ENCODE measurements at places on chromosomes 4 and X. TPM values are rescaled to one million over a fixed set of nuclear protein-coding genes. Genes with fewer than 3 reads are reported as not detected.

Gene DCAF12L1
- not detected for total RNA-seq

Gene CFAP299
- total RNA-seq: not detected

Gene PDGFRA
- not detected for total RNA-seq

Gene JADE3
- 0.51 TPM for total RNA-seq

Gene UGT2B11
- total RNA-seq: not detected

Gene HSFX3
- not detected for total RNA-seq

Gene MORC4
- total RNA-seq: 8.2 TPM

Gene HERC6
- 3.0 TPM for total RNA-seq

Gene PDHA1
- total RNA-seq: 259 TPM

Gene ARAP2
- 31.0 TPM for total RNA-seq

Gene CFI
- not detected for total RNA-seq

Gene FHDC1
- 0.05 TPM for total RNA-seq

Gene SRPK3
- total RNA-seq: 0.09 TPM

Gene CPLX1
- not detected for total RNA-seq

- H3K36me3 ChIP-seq: peaks cover 8% of the 10 kb centered on the region
- no peaks in the 10 kb centered on the region for H3K27me3 ChIP-seq
Measured at GRCh38 chr4:128295255-128295654, 7.6 kb upstream of the PGRMC2 start.

GRCh38 chrX:41895826-41896225 is 27.5 kb downstream of the CASK start:
- no peak overlapping the region for H3K27ac ChIP-seq
- H3K4me1 ChIP-seq: no peaks in the 10 kb centered on the region
- no peak overlapping the region for H3K4me3 ChIP-seq

DNA sequence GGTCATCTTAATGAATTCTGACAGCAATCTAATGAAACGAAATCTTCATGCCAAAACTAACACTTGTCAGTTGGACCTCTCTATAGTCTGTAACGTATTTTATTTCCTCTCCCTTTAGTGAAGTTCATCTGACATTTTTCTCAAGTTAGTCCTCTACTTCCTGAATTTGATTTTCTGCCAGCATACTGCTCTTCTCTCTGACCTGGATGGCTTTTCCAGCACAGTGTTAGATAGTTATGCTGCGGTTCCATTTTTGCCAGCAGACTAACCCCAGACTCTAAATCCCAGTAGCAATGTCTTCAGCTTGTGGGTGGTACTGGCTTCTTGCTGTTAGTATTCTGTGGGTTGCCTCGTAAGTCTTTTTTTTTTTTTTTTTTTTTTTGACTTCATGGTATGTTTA is 146.7 kb upstream of the VEGFC start:
- H3K36me3 ChIP-seq: no peaks in the 10 kb centered on the region
- H3K27me3 ChIP-seq: no peaks in the 10 kb centered on the region
- no peak overlapping the region for H3K4me3 ChIP-seq
- H3K27ac ChIP-seq: no peak overlapping the region

DNA sequence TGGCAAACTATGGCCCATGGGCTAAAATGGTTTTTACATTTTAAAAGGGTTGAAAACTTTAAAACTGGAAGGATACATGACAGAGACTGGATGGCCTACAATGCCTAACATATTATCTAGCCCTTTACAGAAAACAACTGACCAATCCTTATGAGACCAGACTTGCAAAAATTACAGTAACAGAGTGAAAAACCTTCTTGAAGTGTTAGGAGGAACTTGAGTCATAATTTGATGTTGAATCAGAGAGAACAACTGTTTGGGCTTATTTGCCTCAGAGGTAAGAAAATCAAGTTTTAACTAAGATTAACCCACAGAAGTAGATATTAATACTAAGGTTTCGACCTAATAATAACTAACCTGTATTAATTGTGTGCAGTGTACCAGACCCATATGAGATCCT is 12.4 kb upstream of the NAP1L5 start:
- no peak overlapping the region for H3K4me3 ChIP-seq
- no peak overlapping the region for H3K27ac ChIP-seq
- H3K27me3 ChIP-seq: no peaks in the 10 kb centered on the region
- peaks cover 2% of the 10 kb centered on the region for H3K4me1 ChIP-seq

DNA sequence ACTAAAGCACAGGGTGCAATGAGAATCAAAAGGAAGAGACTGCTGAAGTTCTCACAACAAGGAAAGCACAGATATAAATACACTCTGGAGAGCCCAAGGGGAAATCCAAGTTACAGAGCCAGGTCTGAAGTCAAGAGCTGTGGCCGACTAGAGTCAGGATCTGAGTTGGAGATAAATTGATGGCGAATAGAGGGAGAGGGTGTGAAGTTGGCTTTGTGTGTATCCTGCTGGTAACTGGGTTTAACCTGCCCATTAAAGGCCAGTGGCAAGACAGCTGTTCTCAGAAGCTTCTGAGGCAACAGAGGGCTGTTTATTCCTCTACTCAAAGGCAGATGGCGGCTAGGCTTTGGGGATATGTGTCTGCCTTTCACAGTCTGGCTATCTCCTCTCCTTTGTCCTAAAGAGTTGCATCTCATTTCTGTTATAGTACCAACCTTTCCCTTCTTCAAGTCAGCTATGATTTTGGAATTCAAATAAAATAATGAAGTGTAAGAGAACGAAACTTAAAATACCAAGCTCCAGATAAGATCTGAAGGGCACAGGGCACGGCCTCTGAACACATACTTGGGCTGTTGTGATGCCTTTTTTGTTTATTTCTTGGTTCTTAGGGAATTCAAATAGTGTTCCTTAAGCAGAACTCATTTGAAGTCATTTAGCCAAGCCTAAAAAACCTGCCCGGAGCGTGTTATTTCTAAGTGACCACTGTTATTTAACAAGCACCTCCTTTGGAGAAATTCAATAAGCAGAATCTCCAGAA is 142.1 kb downstream of the APBB2 start:
- H3K4me1 ChIP-seq: no peaks in the 10 kb centered on the region
- H3K27me3 ChIP-seq: peaks cover 3% of the 10 kb centered on the region
- no peaks in the 10 kb centered on the region for H3K36me3 ChIP-seq
- DNase-seq: no peak

DNA sequence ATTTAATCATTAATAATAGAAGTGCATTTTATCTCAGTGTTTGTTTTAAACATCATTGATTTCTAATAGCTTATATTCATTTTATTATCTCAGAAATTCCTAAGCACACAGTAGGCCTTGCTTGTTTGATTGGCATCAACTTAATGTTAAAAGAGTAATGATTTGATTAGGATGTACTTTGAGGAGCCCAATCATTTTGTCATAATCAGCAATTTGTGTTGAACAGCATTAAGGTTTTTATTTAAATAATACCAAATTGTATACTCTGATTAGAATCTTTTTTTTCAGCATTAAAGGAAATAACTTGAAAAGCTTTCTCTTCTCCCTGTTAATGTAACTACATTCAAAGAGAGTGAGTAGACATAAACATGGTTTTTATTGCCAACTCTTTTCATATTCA is 2262.0 kb upstream of the TENM3 start:
- H3K36me3 ChIP-seq: no peaks in the 10 kb centered on the region
- H3K27ac ChIP-seq: no peak overlapping the region
- no peaks in the 10 kb centered on the region for H3K27me3 ChIP-seq
- H3K4me1 ChIP-seq: no peaks in the 10 kb centered on the region

- no peaks in the 10 kb centered on the region for H3K36me3 ChIP-seq
- H3K27me3 ChIP-seq: no peaks in the 10 kb centered on the region
- H3K27ac ChIP-seq: no peak overlapping the region
- no peak for DNase-seq
- H3K4me1 ChIP-seq: no peaks in the 10 kb centered on the region
Measured at GRCh38 chr4:189845145-189845846, 95.4 kb upstream of the FRG1 start.

GRCh38 chrX:132001127-132001526 is 22.0 kb upstream of the STK26 start:
- peak overlapping the region; percentile 16 for H3K27ac ChIP-seq
- peak; percentile 43 for DNase-seq
- H3K36me3 ChIP-seq: no peaks in the 10 kb centered on the region
- H3K4me1 ChIP-seq: peaks cover 26% of the 10 kb centered on the region

DNA sequence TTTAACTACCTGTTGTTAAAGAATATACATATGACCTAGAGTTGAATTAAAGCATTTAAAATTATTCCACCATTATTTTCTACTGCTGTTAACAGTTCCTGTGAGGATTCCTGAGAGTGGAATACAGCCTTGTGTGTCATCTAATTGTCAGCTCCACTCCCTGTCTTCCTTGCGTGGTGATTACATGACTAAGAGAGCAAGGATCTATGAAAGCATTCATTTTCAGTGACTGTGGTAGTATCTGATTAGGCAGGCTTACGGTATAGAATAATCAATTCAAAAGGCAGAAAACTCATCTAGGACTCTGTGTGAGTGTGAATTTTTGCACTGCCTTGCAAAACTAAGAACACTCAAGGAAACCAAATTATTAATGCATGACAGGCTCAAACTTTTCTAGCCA is 577.8 kb downstream of the SH3BGRL start:
- no peaks in the 10 kb centered on the region for H3K36me3 ChIP-seq
- no peaks in the 10 kb centered on the region for H3K27me3 ChIP-seq
- no peaks in the 10 kb centered on the region for H3K4me1 ChIP-seq
- no peak overlapping the region for H3K4me3 ChIP-seq

- H3K27me3 ChIP-seq: no peaks in the 10 kb centered on the region
- peaks cover 14% of the 10 kb centered on the region for H3K36me3 ChIP-seq
Measured at GRCh38 chr4:48375651-48376304, 34.4 kb downstream of the SLAIN2 start.

GRCh38 chr4:68581383-68582338 is 5.5 kb upstream of the UGT2B17 start:
- no peak overlapping the region for H3K4me3 ChIP-seq
- peaks cover 1% of the 10 kb centered on the region for H3K27me3 ChIP-seq
- H3K36me3 ChIP-seq: no peaks in the 10 kb centered on the region
- H3K27ac ChIP-seq: no peak overlapping the region

GRCh38 chr4:86947501-86948120 is 12.8 kb downstream of the AFF1 start:
- H3K4me1 ChIP-seq: peaks cover 36% of the 10 kb centered on the region
- DNase-seq: no peak
- peaks cover 12% of the 10 kb centered on the region for H3K36me3 ChIP-seq
- H3K27me3 ChIP-seq: no peaks in the 10 kb centered on the region

GRCh38 chr4:117549524-117549923 is 464.1 kb upstream of the TRAM1L1 start:
- H3K4me1 ChIP-seq: no peaks in the 10 kb centered on the region
- no peaks in the 10 kb centered on the region for H3K27me3 ChIP-seq
- no peak overlapping the region for H3K4me3 ChIP-seq
- DNase-seq: no peak
- H3K36me3 ChIP-seq: no peaks in the 10 kb centered on the region

DNA sequence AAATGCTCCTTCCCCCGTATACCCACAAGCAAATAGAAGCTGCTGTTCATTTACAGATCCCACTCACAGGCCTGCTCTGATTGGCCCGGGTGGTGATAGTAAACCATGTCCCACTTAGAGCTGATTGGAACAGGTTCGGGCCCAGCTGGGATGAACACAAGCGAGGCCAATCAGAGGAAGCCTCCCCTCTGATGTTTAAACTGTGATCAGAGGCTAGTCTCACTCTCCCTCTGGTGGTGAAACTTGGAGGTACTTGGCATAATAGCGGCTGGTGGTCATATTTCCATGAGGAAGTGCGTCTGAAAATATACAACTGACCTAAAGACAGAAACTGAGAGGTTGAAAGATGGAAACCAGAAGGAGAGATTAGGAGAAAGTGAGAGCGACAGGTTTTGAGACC is 51.5 kb upstream of the TRPC3 start:
- H3K4me3 ChIP-seq: no peak overlapping the region
- peaks cover 12% of the 10 kb centered on the region for H3K27me3 ChIP-seq
- H3K4me1 ChIP-seq: no peaks in the 10 kb centered on the region
- no peaks in the 10 kb centered on the region for H3K36me3 ChIP-seq

DNA sequence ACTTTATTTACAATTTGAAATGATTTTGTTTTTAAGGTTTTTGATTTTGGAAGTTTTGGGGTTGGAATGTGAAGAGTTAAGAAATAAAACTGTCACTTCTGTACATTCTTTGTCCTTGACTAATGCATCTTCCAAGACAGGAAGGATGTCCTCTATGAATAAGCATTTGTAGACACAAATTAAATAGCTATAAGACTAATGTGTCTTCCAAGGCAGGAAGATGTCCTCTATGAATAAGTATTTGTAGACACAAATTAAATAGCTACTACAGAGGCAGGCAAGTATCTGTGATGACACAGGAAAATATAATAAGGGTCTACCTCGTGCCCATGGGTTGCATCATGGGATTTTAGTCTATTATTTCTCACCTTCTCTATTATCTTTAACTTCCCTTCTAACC is 14.5 kb downstream of the PRSS48 start:
- no peak overlapping the region for H3K4me3 ChIP-seq
- H3K27me3 ChIP-seq: no peaks in the 10 kb centered on the region
- no peaks in the 10 kb centered on the region for H3K4me1 ChIP-seq
- H3K36me3 ChIP-seq: no peaks in the 10 kb centered on the region

GRCh38 chr4:116829187-116829586 is 256.2 kb downstream of the TRAM1L1 start:
- DNase-seq: no peak
- no peaks in the 10 kb centered on the region for H3K36me3 ChIP-seq
- H3K27me3 ChIP-seq: no peaks in the 10 kb centered on the region
- H3K4me3 ChIP-seq: no peak overlapping the region

DNA sequence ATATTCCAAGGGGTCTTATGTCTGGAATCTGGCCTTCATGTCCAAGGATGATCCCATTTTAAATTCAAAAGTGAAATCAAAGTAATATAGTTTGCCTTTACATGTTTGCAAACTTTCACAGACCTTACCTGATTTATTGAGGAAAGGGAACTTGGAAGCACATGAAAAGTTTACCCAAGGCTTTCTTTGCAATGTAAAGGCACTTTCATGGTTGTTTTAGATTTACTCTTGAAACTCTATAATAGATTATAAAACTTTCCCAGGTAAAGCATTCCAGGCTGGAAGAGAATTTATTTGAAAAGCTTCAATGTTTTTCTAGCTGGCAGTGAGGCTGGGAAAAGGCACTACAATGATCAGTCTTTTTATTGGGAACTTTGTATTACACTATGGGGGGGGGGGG is 842.8 kb upstream of the DIAPH2 start:
- no peak for DNase-seq
- H3K27ac ChIP-seq: no peak overlapping the region
- H3K4me1 ChIP-seq: no peaks in the 10 kb centered on the region
- no peak overlapping the region for H3K4me3 ChIP-seq

- H3K27me3 ChIP-seq: no peaks in the 10 kb centered on the region
- H3K36me3 ChIP-seq: peaks cover 2% of the 10 kb centered on the region
- no peak overlapping the region for H3K4me3 ChIP-seq
- H3K27ac ChIP-seq: no peak overlapping the region
- no peak for DNase-seq
Measured at GRCh38 chrX:7334253-7334935, 186.4 kb upstream of the PUDP start.

Measured in activated CD8-positive, alpha-beta T cell treated with anti-CD3 and anti-CD28 coated beads for 36 hours (primary cell).